Vagina (tissue), 2 donors: ENCODE measurements at places on chromosomes 7 and 10.

- peak; percentile 93 for DNase-seq
- H3K4me3 ChIP-seq, result no peak overlapping the region
- no peak overlapping the region for H3K27ac ChIP-seq
- peaks cover 27% of the 10 kb centered on the region for H3K4me1 ChIP-seq
These were observed 126.2 kb downstream of the PRPF18 start for GRCh38 chr10:13712837-13713581.

DNA sequence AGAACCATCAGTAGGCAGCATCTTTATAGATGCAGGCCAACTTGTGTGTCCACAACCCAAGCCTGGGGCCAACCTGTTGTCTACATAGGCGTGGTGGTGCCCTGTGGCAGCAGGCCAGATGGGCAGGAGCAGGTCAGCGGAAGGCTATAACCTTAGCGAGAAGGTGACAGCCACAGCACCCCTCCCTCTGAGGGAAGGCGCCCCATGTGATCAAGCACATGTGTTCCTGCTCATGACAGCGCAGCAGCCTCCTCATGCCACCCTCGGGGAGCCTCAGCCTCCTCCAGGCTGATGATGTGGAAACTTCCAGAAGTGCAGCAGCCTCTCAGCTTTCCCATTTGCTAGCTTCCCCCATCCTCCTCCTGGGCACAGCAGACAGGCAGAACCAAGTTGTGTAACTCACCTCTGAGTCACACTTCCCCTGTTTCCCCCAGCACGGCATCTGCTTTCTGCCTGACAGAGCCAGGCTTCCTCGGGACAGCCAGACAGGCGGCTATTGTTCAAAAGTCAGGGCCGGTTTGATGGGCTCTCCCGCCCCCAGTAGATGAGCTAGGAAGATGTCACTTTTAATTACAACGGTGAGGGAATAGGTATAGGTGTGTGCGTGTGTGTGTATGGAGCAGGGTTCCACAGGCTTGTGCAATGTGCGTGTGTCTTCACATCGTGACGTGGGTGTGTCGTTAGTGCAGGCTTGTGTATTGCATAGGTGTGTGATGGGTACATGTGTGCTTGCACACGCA is 312.0 kb upstream of the ZMIZ1 start:
- peak overlapping the region; percentile 81 for H3K27ac ChIP-seq
- H3K4me1 ChIP-seq, result peaks cover 30% of the 10 kb centered on the region
- no peak overlapping the region for H3K4me3 ChIP-seq
- H3K36me3 ChIP-seq, result no peaks in the 10 kb centered on the region
- DNase-seq, result peak; percentile 97

DNA sequence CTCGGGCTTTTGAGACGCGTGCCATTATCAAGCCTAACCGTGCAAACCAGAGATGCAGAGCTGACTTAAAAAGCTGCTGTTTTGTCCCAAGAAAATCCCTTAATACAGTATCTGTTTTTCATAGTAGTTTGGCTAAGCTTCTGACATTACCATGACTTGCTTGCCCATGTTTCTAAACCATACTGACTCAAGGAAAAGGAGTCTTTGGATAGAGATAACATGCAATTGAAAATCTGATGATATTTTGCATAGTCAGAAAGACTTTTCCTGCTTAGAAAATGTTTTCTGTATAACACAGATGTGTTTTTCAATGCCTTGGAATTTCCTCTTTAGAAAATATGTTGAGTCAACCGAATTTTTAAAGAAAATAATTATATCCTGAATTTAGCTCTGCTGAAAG is 21.5 kb upstream of the AKR1E2 start:
- no peak overlapping the region for H3K27ac ChIP-seq
- no peaks in the 10 kb centered on the region for H3K36me3 ChIP-seq
- no peak for DNase-seq
- no peaks in the 10 kb centered on the region for H3K4me1 ChIP-seq
- H3K27me3 ChIP-seq, result no peaks in the 10 kb centered on the region

- H3K4me1 ChIP-seq, result peaks cover 4% of the 10 kb centered on the region
- no peak overlapping the region for H3K27ac ChIP-seq
These were observed 27.3 kb downstream of the HERC4 start for GRCh38 chr10:68047554-68048327.

GRCh38 chr10:24096281-24096680 is 112.7 kb upstream of the KIAA1217 start:
- no peaks in the 10 kb centered on the region for H3K36me3 ChIP-seq
- H3K4me1 ChIP-seq, result no peaks in the 10 kb centered on the region
- H3K27me3 ChIP-seq, result no peaks in the 10 kb centered on the region
- DNase-seq, result no peak

GRCh38 chr7:45709168-45710042 is 135.2 kb downstream of the ADCY1 start:
- peak; percentile 90 for DNase-seq
- H3K4me1 ChIP-seq, result no peaks in the 10 kb centered on the region
- H3K27me3 ChIP-seq, result no peaks in the 10 kb centered on the region
- H3K27ac ChIP-seq, result peak overlapping the region; percentile 73
- no peak overlapping the region for H3K4me3 ChIP-seq

DNA sequence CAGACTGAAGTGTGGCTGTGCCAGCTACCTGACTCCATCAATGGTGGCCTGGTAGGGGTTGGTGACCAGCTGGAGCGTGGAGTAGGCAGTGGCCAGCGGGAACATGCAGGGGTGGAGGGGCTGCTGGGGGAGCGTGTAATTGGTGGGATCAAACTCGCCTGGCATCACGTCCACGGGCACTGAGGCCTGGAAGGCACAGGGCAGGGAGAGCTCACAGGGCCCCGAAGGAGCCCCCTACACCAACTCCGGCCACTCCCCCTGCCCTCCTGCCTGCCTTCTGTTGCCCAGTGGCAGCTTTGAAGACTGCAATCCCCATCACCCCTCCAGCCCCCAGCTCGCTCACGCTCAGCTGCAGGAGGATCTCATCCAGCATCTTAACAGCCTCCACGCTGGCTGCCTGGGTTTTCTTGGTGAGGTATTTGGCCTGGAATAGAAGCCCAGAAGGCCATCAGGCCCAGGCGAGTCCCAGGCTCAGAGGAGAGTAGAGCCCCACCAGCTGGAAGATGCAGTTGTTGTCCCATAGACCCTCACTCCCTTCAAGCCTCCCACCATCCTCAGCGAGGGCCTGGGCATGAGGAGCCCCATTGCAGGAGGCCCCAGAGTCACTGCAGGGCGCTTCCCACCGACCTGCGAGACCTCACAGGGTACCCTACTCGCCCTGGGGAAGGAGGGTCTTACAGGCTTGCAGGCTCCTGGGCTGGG is 7.1 kb downstream of the POLD2 start:
- DNase-seq, result no peak
- no peak overlapping the region for H3K27ac ChIP-seq
- H3K4me1 ChIP-seq, result peaks cover 10% of the 10 kb centered on the region

DNA sequence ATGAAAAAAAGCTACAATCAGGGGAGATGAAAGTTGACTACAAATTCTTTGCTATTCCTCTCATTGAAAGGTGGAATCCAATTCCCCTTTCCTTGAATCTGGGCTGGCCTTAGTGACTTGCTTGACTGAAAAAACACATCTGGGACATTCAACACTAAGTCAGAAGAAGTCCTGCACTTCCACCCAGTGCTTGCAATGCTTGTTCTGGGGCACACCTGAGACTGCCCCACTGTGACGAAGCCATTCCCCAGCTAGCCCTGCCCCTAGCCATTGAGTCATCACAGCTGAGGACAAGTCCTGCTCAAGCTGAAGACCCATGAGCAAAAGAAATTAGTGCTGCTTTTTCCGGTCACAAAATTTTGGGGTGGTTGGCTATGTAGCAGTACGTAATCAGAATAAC is 19.2 kb upstream of the GRID1 start:
- peaks cover 8% of the 10 kb centered on the region for H3K4me1 ChIP-seq
- no peak overlapping the region for H3K4me3 ChIP-seq
- H3K27ac ChIP-seq, result no peak overlapping the region
- no peaks in the 10 kb centered on the region for H3K36me3 ChIP-seq
- no peak for DNase-seq

GRCh38 chr7:36644625-36645422 is 79.5 kb downstream of the AOAH start:
- no peak overlapping the region for H3K27ac ChIP-seq
- peak; percentile 83 for DNase-seq
- H3K36me3 ChIP-seq, result no peaks in the 10 kb centered on the region
- no peak overlapping the region for H3K4me3 ChIP-seq
- H3K4me1 ChIP-seq, result peaks cover 6% of the 10 kb centered on the region
- no peaks in the 10 kb centered on the region for H3K27me3 ChIP-seq

DNA sequence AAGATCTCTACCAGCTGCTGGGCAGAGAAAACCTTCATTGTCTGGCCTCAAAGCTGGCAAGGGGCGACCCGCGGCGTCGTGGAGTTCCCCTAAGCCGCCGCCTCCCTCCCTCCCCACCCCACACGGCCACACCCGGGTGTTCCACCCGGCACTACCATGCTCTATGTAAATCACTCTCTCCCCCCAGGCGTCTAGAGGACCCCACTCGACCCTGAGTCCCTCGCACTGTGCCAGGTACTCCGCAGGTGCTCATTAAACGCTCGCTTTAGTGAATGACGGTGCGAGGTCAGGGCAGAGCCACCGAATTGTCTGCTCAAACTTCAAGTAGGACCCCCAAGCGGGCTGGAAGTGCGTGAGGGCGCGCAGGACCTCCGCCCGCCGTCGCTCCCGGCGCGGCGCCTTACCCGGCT is 628 bp downstream of the PARP12 start:
- peaks cover 31% of the 10 kb centered on the region for H3K4me1 ChIP-seq
- DNase-seq, result no peak
- H3K4me3 ChIP-seq, result peak overlapping the region; percentile 85
- H3K27ac ChIP-seq, result peak overlapping the region; percentile 95

- peaks cover 7% of the 10 kb centered on the region for H3K4me1 ChIP-seq
- no peak overlapping the region for H3K27ac ChIP-seq
- no peaks in the 10 kb centered on the region for H3K27me3 ChIP-seq
- H3K4me3 ChIP-seq, result no peak overlapping the region
- DNase-seq, result no peak
These were observed 51.1 kb upstream of the CHST15 start for GRCh38 chr10:124144536-124144935.

DNA sequence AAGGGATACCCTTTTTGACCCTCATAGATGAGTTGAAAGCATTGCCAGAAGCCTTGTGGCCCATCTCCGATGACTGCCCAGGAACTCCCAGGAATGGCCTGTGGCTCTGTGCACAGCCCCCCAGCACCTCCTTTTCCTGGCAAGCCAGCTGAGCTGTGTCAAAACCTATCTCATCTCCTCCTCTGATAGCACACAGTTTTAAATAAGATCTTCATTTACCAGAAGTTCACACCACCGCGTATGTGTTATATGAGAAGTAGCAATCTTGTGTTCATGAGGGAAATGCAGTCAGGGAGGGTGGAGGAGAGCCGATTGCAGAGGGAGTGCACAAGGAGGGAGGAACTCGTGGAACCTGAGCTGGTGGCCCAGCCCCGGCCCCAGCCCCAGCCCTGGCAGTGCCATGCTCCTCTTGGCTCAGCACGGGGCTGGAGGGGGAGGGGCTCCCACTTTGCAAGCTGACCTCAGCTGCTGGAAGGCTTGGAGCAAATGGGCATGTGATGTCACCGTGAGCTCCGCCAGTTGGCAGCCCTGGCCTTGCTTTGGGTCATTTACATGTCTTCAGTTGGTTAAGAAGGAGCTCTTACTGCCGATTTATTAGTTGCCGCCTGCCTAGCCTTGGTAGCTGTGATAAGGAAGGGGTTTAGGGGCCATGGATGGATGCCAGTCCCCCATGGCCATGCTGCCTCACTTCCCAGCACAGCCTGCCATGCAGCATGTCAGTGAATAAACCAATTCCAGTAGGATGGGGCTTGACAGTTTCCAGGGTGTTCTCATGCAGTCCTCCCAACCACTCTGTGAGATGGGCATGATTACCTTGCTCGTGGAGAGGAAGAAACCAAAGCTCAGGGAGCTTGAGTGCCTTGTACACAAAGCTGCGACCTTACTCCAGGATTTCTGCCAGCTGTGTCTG is 20.0 kb downstream of the UNC5B start:
- no peaks in the 10 kb centered on the region for H3K27me3 ChIP-seq
- no peaks in the 10 kb centered on the region for H3K36me3 ChIP-seq
- H3K4me3 ChIP-seq, result no peak overlapping the region

DNA sequence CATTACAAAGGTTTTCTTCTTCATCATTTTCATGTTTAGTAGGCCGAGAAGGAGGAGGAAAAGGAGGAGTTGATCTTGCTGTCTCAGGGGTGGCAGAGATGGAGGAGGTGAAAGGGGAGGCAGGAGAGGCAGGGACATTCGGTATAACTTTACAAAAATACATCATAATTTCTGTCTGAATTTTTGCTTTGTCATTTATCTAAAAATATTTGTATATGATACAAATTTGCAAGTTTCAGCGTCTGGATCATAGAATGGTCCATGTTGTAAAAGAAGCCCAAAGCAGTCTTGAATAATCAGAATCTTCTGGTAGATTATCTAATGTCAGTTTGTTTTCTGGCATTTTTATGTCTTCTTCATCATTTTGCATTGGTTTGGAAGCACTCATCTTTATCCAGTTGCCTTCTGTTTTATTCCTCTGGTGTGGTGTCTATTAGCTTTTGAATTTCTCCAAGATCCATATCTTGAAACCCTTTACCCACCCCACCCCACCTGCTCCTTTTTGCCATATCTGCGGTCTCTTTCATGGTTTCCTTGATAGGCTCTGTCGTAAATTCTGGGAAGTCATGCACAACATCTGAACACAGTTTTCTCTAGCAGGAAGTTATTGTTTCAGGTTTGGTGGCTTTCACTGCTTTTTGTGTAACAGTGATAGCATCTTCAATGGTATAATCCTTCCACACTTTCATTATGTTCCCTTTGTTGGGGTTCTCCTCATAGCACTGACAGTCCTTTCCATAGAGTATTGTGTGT is 95.0 kb downstream of the ST7 start:
- no peak for DNase-seq
- no peak overlapping the region for H3K27ac ChIP-seq
- H3K4me3 ChIP-seq, result no peak overlapping the region
- peaks cover 27% of the 10 kb centered on the region for H3K4me1 ChIP-seq
- H3K27me3 ChIP-seq, result no peaks in the 10 kb centered on the region
- no peaks in the 10 kb centered on the region for H3K36me3 ChIP-seq

DNA sequence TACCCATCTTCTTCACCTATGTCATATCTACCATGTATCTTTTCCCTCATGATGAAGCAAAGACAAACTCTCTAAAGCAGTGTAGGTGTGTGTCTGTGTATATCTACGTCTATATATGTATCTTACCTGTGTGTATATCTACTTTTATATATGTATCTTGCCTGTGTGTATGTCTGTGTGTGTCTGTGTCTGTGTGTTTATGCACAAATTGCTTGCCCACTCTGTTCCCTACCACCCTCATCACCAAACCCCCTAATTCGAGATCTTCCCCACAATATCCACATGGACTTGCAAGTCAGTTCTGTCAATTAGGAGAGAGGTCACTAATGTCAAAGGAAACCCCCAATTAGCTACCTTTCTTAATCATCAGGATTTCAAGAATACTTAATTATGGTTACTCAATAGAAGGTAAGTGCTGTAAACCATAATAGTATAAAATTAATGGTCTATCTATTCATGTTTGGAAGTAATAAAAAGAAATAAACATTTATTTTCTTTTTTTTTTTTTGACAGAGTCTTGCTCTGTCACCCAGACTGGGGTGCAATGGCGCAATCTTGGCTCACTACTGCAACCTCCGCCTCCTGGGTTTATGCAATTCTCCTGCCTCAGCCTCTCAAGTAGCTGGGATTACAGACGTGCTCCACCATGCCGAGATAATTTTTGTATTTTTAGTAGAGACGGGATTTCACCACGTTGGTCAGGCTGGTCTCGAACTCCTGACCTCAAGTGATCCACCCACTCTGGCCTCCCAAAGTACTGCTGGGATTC is 43.6 kb downstream of the ANKRD61 start:
- H3K36me3 ChIP-seq, result no peaks in the 10 kb centered on the region
- H3K4me3 ChIP-seq, result no peak overlapping the region
- H3K27me3 ChIP-seq, result no peaks in the 10 kb centered on the region
- no peak overlapping the region for H3K27ac ChIP-seq
